ENCODE measurements at places on chromosomes 2 and 18.

GRCh38 chr2:100741880-100742276 is 78.1 kb upstream of the NPAS2 start:
- DNase-seq: no peak

- DNase-seq: no peak
Measured at GRCh38 chr2:15731889-15732271, 140.2 kb downstream of the DDX1 start.

- no peak for DNase-seq
Measured at GRCh38 chr2:19226871-19227270, 131.6 kb downstream of the OSR1 start.

DNA sequence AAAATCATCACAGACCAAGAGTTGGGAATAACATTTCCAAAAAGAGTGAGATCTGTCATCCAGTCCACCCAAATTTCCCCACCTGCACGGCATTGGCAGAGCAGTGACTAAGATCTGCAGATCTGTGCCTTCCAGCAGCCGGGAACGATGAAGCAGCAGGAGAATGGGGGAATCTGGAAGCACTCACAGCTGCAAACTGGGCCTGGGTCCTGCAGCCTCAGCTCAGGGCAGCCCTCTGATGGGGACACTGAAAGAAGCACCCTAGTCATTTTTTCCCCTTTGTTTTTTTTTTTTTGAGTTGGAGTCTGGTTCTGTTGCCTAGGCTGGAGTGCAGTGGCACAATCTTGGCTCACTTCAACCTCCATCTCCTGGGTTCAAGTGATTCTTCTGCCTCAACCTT is 4.4 kb upstream of the SAG start:
- DNase-seq: no peak
